ENCODE measurements at places on chromosomes 7 and 10. TPM values are rescaled to one million over a fixed set of nuclear protein-coding genes. Genes with fewer than 3 reads are reported as not detected.

GRCh38 chr10:88008866-88009470 is 145.5 kb downstream of the PTEN start:
- DNase-seq = no peak

DNA sequence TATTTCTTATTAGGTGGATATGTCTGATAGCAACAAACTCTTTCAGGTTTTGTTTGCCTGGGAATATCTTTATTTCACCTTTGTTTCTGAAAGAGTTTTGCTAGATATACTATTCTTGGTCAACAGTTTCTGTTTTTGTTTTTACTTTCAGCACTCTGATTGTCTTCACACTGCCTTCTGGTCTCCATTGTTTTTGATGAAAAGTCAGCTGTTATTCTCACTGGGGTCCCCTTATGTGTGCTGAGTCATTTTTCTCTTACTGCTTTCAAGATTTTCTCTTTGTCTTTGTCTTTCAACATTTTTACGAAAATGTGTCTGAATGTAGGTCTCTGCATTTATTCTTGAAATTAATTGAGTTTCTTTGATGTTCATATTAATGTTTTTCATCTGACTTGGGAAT is 15.2 kb upstream of the RASSF4 start:
- no peak for DNase-seq

GRCh38 chr10:7411671-7412128 is 866 bp upstream of the SFMBT2 start:
- peak; percentile 7 for DNase-seq

- peak; percentile 53 for DNase-seq
Observed at GRCh38 chr10:32446536-32447406, 831 bp downstream of the CCDC7 start.

GRCh38 chr7:91759205-91759863 is 121.2 kb downstream of the MTERF1 start:
- DNase-seq = peak; percentile 26

DNA sequence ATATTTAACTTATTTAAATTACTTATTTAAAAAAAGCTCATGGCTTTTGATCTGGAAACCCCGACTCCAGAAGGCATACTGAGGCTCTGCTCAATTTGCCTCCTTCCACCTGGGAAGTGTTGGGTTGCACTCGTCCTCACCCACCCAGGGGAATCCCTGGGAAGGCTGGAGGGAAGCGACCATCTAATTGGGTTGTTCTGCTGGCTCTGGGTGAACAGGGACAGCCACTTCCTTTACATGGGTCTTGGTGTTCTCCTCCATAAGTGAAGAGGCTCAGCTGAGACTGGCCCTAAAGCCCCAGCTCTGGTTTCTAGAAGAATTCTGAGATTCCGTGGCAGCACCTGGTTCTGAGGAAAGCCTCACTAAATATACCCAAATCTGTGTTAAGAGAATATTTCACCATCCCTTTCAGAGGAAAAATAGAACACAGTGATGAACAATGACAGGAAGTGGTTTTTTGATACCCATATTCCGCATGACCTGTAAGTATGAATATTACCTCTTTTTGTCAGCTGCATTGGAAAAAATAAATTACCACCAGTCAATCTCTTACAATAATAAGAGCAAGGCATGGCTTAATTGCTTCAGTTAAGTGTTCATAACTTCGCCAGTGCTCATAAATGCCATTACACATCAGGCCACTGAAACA is 131.1 kb upstream of the SHH start:
- no peak for DNase-seq

GRCh38 chr10:13922586-13922985 is 335.8 kb downstream of the PRPF18 start:
- DNase-seq = no peak

DNA sequence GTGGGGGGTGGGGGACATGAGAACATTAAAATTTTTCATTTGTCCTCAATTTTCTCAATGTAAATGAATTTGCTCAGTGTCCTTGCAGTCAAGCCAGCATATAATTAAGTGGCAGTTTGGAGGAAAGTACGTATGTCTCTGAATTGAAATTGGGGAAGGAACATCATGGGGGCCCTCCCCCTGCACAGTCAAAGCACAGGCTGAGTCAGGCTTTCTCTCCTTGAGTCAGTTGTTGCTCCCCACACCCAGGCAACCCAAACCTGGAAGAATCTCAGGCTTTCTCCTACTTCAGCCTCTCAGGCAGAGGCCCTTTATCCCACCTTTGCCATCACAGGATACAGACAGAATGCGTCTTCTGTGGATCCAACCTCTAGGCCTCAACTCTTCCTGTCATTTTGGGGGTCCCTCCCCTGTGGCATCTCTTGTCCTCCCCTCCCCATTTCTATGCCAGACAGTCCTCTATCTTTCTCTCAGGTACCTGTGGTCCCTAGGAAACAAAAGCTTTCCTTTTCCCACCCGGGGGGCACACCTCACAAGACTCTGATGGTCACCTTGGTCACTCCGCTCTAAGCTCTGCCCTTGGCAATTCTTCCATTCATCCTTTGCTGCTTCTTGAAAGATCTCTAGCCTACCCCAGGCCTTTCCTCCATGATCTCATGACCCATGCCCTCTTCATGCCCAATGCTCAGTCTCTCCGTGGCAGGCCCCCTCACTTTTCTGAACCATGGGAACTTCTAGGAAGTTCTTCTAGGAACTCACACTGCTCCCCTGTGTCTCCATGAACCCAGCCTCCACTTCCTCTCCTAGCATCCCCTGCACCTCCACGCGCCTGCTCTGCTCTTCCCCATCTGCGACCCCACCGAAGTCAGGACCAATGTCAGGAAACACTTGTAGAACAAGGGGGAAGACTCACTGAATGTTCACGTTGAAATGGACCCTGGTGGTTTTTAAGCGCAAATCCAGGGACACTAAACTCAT is 40.4 kb downstream of the CREB3L2 start:
- DNase-seq = no peak

GRCh38 chr7:48299580-48300169 is 128.4 kb downstream of the ABCA13 start:
- DNase-seq = peak; percentile 27

DNA sequence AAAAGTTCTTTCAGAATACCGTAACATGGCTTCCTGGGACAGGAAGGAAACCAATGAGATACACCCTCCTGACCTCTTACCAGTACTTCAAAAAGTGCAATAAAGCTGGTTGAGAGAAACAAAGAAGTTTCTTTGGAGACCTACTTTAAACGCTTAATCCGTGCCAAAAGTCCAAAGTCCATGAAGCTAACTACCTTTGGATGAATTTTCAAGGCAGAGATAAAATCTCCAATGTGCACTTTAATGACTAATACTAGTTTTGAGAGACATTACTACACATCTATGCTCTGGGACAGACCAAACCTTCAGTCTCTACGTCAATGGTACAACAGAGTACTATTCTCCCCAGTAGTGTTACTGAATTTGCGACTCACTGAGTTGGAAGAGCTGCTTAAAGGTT is 46.1 kb downstream of the UBE2H start:
- no peak for DNase-seq

DNA sequence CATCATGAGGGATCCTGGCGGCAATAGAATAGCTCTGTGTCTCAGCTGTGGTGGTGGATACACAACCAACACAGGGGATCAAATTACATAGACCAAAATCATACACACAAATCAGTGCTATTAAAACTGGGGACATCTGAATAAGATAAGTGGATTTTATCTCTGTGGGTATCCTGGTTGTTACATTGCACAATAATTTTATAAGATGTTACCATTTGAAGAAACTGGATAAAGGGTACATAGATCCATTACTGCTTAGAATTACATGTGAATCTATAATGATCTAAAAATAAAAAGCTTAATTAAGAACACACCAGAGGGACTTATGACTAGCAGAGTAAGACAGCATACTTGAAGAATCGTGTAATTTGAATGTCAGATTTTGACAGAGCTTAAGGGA is 8.2 kb upstream of the FAM3C start:
- no peak for DNase-seq

GRCh38 chr10:101442456-101442800 is 88.5 kb downstream of the BTRC start:
- no peak for DNase-seq

DNA sequence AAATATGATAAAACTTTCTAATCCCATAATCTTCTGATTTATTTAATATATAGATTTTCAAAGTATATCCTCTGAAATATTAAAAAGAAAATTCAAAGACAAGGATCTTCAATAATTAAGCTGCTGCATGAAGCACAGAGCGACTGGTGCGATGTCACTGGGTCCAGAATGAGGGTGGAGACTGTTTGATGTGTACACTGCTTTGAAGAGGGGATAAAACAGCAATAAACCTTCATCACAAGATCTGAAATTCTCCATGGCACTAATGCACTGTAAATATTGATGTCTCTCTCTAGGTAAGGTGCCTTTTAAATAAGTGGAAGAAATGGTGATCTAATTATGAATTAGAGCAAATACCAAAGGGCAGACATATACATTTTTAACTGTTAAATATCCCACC is 337.8 kb downstream of the PARD3 start:
- DNase-seq = no peak

- DNase-seq = no peak
Observed at GRCh38 chr7:66464059-66464458, 164.6 kb upstream of the KCTD7 start.

DNA sequence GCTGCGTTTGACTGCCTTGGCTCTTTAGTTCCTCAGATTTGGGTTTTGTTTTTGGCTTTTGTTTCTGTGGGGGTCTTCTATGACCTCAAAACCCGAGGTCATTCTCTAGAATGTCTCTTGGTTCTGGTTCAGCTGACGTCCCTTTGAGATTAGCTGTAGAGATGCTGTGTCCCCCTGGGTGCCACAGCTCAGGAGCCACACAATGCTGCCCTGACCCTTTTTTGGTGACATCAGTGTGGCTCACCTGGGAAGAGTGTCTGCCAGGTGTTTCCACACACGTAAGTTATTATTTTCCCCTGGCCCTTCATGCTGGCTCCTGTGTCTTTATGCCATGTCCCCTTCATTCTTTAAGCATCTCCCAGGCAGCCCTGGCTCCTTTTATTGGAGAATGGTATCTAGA is 89.8 kb upstream of the DDC start:
- no peak for DNase-seq

DNA sequence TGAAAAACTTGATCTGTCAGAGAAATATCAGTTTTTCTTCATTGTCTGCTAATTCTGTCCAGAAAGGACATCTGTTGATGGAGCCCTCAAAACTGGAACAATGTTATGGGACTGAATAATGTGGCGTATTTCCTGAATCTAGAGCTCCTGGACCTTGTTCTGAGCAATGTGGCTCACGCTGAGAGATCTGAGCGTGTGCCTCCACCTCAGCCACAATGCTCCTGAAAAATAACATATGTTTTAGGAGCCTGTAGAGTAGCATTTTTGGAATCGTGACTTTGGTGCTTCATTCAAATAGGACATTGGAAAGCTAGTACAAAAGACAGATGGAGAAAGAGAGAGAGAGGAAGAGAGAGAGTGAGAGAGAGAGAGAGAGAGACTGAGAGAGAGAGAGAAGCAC is 110.3 kb downstream of the BMPER start:
- DNase-seq = no peak

DNA sequence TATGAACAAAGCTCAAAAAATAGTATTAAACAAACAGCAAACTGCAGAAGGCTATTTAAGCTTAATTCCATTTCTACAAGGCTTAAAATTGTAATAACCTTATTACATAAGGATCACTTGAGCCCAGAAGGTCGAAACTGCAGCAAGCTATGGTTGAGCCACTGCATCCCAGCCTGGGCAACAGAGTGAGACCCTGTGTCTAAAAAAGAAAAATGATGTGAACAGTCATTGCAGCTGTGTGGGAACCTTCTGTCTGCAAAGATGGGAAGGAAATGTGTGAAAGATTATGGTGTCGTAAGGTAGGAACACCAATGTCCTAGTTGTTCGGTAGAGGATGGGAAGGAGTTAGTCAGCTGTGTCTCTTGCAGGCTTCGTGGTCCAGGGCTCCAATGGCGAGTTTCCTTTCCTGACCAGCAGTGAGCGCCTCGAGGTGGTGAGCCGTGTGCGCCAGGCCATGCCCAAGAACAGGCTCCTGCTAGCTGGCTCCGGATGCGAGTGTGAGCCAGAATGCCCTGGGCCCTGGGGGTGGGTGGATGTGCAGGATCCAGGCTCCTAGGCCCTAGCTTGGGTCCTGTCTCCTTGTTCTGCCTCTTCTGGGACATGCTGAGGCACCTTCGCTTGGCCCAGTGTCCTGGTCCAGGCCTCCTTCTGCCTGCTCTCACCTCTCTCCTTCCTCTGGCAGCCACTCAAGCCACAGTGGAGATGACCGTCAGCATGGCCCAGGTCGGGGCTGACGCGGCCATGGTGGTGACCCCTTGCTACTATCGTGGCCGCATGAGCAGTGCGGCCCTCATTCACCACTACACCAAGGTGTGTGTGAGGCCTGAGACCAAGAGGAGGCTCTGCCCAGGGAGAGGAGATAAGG is 9.1 kb downstream of the C10orf62 start:
- no peak for DNase-seq

DNA sequence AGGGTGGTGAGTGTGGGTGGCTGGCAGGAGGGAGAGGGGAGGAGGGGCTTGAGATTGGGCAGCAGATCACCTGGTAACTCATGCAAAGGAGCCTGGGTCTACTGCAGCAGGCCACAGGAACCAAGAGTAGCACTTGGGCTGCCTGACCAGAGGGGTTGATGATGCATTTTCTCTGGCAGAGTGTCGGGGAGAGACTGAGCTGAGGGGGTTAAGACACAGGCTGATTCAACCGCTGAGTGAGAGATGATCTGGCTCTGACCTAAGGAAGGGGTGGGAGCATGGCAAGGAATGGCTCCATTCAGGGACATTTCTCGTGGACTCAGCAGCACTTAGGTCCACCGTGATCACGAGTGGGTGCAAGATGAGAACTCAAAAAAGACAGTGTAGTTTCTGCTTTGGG is 115.5 kb upstream of the STK17A start:
- DNase-seq = no peak

DNA sequence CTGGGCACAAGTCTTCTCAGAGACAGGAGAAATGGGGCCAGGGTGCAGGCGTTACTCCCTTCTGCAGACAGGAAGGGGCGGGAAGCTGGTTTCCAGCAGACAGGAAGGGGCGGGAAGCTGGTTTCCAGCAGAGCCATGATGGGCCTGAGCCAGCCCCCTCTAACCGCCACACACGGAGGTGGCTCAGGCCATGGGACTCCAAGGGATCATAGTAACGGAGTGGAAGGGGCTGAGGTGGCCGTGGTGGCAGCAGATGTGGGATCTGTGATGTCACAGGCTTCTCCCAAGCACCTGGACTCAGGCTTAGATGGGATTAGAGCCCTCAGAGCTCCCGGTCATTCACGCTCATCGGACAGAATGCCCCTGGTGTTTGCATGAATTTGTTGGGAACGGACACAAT is 177.8 kb downstream of the USP6NL start:
- DNase-seq = no peak

DNA sequence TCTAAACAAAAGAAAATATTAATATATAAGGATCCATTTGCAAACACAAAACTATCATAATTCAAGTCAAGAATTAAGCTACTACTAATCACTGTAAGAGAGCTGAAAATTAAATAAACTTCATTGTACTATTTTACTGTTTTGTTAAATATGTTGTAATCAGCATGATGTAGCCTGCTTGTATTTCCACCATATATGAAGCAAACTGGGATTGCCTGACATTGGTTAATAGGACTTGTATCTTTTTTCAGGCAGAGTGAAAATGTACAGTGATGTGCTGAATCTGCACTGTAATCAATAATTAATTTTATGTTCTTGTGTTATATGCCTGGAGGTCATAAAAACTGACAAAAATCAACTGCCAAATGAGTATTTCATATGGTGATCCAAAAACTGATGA is 25.4 kb downstream of the TRDMT1 start:
- no peak for DNase-seq

Gene SAP25
- polyA plus RNA-seq = 6.8 TPM

Gene ADCYAP1R1
- 0.61 TPM for polyA plus RNA-seq

Gene AOAH
- polyA plus RNA-seq = 4.8 TPM

Gene ANKRD1
- not detected for polyA plus RNA-seq

Gene SPDYE2B
- polyA plus RNA-seq = 1.2 TPM

Gene CLCN1
- polyA plus RNA-seq = not detected

Gene LRIT1
- not detected for polyA plus RNA-seq

Gene PPP1R3C
- polyA plus RNA-seq = 201 TPM

Gene ASIC3
- polyA plus RNA-seq = 2.2 TPM

Data from right lung (tissue), 10 donors.